ENCODE measurements at places on chromosomes 7 and 10.

GRCh38 chr10:104913390-104913789, 272.3 kb downstream of the SORCS3 start:
- no peak for DNase-seq

- no peak for DNase-seq
These were observed 25.7 kb upstream of the C1GALT1 start for GRCh38 chr7:7156663-7157062.

DNA sequence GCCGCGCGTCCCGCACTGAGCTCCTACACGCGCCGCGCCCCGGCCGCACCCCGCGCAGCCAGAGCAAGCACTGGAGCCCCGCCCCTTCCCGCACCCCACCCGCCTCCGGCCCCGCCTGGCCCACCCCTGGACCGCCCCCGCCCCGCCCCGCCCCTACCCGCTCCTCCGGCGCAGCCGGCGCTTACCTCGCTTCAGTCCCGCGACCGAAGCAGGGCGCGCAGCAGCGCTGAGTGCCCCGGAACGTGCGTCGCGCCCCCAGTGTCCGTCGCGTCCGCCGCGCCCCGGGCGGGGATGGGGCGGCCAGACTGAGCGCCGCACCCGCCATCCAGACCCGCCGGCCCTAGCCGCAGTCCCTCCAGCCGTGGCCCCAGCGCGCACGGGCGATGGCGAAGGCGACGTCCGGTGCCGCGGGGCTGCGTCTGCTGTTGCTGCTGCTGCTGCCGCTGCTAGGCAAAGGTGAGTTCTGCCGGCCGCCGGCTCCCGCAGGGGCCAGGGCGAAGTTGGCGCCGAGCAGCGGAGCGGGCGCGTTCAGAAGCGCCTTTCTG, at the start of gene RET:
Gene RET, plus strand, starts transcription at position 194 of the 545 bp plus-strand sequence. Its CDS starts 190 bp downstream, at position 384.
- no peak for DNase-seq

GRCh38 chr10:93026072-93026471, 34.5 kb upstream of the CYP26C1 start:
- no peak for DNase-seq

GRCh38 chr7:111274857-111275256, 183.9 kb downstream of the LRRN3 start:
- no peak for DNase-seq

- no peak for DNase-seq
These were observed 36.0 kb upstream of the RSU1 start for GRCh38 chr10:16853201-16853600.

DNA sequence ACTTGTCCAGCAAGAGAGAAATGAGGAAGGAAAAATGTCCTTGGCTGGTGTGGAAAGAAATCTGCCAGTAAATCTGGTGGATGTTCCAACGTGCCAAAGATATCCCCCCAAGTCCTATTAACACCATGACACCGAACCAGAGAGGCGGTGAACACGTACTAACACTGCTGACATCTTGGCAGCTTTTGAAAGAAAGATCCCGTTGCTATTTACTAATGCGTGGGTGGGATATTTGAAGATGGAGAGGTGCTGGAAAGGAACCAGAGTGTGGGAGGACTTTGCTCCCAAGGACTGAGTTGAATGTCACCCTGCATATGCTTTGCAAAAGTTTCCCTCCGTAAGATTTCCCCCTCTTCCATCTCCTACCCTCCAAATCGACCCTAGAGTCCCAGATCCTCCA, 7.9 kb downstream of the CCDC3 start:
- DNase-seq: no peak

DNA sequence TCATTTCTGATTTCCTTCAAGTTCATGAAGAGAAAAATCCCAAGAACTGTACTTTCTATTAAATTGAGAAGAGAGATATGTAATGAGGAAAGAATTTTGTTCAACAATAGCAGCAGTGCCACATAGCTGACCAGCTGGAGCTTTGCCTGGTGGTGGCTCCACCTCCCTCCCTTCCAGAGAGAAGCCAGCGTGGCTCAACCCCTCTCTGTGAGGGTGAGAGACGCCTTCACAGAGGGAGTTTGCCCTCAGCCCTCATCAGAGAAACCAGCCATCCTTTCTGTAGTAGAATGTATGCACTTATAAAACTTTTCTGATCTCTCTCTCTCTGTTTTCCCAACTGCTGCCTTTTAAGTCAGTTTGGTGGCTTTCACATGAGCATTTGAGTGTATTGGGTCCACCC, 20.5 kb upstream of the COL1A2 start:
- DNase-seq: no peak

DNA sequence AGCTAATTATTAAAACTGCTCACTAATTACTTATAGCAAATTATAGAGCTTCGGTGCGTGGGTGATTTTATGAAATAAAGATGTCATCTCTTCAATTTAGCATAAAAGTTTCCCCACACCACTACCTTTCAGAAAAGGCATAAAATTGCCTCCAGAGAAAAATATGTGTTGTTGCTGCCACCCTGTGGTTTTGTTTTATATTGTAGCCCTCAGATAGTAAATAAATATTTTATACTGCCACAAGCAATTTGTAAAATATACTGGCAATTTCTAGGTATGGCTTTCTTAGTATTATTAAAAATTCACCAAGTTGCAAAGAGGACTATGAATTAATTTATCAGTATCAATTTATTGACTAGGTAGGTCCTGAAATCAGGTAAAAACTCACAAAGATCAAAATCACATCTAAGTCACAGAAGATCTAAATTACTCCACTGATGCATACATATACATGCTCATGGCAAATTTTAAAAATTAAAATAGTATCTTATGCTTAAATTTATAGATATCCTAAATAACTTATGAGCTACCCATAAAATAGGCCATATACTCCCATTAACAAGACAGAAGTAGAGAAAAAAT, 26.5 kb downstream of the ASNS start:
- DNase-seq: no peak

DNA sequence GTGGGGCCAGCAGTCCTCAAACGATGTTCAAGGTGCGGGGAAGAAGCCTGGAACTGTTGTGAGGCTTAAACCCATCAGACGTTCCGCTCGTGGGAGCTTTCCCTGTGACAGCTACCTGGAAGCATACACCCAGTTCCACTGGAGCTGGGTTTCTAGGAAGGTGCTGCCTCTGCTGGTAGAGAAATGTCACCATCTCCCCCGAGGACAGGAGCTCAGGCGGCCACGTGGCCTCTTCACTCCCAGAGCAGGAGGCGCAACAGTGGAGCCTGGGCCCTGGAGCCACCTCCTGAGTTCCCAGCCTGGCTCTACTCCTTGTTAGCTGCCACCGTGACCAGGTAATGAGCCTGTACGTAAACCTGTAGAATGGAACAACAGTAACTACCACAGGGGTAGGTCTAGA, 156.1 kb downstream of the ADARB2 start:
- no peak for DNase-seq

DNA sequence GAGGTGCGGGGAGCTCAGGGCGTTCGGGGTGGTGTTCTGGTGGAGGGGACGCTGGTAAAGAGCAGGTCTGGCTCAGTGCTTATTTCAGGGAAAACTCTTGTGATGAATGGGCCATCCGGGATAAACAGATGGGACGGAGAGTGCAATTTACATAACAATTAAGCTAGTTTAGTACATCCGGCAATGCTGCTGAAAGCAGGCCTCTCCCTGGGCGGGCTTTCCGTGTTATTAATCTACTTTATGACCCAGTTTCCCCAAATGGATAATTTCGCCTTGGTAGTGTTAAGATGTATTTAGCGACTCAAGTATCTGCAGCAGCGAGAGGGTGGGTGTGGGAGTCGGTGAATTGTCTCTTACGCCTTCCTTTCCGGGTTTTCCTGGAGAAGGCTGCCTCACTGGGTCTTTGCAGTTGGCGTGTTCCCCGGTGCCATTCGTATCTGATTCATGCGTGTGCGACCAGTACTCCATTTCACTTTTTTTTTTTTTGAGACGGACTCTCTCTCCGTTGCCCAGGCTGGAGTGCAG, 25.2 kb downstream of the FOXK1 start:
- DNase-seq: no peak
